COR-L47 (cell line): ENCODE measurements at places on chromosomes 12 and 14.
A peak's percentile ranks its signal among the peaks of the same experiment; 100 is the strongest.

- DNase-seq, result no peak
Measured at GRCh38 chr14:73817020-73817655, 34.5 kb upstream of the PTGR2 start.

DNA sequence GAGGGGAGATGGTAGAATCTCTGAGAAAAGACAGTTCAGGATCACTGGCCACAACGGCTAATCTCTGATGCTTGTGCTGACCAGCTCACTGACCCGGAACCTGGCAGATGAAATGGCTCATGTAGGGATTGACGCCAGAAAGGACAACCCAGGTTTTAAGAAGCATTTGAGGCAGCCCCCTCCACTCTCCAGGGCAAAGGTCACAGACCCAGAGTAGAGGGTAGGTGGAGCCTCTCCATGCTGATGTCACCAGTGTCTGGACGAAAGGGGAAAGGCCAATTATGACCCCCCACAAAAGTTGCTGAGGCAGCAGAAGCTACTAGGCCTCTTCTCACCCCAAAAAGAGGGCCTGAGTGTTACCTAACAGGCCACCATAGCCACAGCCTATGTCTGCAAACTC, 1.2 kb downstream of the METTL1 start:
- no peak for DNase-seq

- no peak for DNase-seq
Measured at GRCh38 chr12:92721130-92721529, 18.3 kb downstream of the PLEKHG7 start.

DNA sequence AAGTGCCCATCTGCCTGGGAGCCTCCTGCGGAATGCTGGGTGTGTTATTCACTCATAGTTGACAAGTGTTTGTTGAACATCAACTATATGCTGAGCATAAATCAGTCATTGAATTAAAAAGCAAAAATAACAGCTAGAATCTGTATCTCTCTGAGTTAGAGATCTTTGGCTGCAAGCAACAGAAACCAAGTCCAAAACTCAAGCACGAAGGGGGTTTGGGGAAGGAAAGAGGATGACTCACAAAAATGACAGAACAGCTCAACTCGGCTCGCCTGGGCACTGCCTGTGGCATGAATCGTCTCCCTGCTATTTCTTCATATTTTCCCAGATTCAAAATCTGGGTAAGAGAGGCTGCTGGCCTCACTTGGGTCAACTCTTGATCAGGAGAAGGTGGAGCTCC, 72.6 kb upstream of the NCOR2 start:
- DNase-seq, result no peak

DNA sequence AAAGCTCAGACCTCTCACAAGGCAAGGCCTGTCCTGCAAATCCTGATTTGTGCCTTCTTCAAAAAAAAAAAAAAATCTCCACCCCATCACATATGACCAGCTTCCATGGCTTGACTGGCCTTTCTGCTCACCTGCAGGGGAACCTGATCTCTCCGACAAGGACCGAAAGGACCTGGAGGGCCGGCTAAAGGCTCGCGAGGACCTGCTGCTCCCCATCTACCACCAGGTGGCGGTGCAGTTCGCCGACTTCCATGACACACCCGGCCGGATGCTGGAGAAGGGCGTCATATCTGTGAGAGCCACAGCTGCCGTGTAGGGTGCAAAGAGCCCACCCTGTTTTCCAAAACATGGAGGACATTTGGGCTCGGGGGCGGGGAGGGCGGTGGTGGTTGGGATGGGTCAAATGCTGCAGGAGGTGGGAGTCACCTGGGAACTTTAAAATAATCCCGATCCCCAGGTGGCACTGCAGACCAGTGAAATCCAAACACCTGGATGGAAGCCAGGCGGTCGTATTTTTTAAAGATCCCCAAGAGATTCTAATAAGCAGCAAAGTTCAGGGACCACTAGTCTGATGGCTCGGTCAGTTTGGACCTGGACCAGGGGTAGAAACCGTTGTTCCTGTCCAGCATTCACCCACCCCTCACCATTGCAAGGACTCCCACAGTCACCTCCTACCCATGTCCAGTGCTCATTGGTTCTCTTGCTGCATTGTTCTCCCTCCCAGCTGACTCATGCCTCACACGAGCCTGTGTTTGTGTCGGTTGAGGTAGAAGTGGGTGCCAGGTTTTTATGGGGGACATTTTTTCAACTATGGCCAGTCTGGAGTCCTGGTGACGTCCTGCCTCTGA, 44.8 kb downstream of the FOXN4 start:
- DNase-seq, result peak; percentile 78

DNA sequence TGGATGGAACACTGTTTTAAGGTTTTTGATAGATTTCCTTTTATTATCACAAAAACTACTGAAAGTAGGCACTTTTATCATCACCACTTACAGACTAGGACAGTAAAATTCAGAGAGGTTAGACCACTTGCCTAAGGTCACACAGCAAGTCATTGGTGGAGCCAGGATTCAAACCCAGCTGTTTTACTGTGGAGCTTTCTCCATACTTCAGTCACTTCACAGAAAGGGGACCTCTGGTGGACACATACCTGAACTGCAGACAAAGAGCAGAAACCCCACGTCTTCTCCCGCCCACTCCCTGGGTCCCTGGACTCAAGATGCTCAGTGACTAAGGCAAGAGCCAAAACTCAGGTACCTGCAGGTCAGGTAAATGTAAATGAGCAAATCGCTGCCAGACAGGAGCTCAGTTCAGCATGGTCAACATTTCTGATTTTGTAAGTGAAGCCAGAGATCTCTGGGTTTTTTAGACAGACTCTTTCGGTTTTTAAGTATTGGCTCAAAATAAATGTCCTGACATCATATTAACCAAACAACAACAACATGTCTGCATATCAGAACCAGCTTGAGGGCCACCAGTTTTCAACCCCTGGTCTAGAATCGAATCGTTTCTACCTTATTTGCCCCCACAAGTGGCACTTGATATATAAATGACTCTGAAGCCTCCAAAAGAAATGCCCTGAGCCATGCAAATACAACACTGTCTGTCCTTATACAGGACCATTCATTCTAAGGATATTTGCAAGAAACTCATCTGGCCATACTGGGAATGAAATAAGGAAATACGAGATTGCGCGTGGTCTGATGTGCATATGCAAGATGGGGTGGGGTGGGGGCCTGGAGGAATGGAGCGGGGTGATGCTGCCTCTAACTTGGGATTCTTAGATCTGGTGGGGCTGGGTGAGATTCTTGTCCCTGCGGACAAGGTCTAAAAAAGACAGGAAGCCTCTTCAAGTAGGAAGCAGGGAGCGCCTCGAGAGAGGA, 110.9 kb downstream of the KSR2 start:
- peak; percentile 23 for DNase-seq

DNA sequence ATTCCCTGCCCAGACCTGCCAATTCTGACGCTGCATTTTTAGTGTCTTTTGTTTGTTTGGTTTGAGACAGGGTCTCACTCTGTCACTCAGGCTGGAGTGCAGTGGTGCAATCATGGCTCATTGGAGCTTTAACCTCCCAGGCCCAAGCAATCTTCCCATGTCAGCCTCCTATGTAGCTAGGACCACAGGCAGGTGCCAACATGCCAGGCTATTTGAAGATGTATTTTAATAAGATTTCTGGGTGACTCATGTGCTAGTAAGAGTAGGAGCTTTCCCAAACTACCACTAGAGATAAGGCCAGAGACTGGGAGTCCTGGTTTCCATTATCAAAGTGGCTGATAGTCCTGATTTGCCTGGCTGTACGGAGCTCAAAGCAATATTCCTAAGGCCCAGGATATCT, 693.3 kb downstream of the MED13L start:
- DNase-seq, result no peak

GRCh38 chr12:93456077-93456476, 11.2 kb upstream of the MRPL42 start:
- DNase-seq, result no peak

- no peak for DNase-seq
Measured at GRCh38 chr14:88522393-88522792, 32.4 kb downstream of the PTPN21 start.

GRCh38 chr14:105052110-105052458, 13.1 kb downstream of the GPR132 start:
- DNase-seq, result no peak

GRCh38 chr14:98544174-98544573, 727.8 kb downstream of the BCL11B start:
- DNase-seq, result no peak

GRCh38 chr12:122371475-122372045, 50.9 kb downstream of the CLIP1 start:
- no peak for DNase-seq

- no peak for DNase-seq
Measured at GRCh38 chr12:109741286-109741969, 27.8 kb downstream of the FAM222A start.

GRCh38 chr14:21191261-21191808, 35.5 kb upstream of the OR5AU1 start:
- no peak for DNase-seq

DNA sequence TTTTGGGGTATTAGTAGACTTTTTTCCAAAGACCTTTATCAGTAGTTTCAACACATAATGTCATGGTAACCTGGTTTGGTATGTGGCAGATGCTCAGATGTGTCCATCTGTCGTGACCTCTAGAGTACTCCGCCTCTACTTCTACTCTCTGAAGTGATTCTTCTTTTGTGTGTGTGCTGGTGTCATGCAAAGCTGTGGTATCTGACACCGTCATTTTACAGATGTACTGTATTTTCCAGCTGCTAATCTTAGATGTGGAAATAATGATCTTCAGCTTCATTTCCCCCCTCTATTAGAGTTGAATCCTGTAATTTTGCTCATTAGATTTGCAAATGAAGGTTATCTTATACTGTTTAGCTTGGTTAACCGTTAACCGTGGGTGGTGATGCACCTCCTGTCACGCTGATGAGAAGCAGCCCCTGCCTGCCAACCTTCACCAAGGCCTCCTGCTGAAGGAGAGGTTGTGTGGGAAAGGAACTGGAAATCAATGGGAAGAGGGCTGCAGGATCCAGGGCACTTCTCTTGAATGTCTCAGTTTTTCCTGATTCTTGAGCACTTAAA, 222.4 kb upstream of the AMIGO2 start:
- DNase-seq, result no peak

GRCh38 chr12:78062786-78063185, 232.1 kb downstream of the NAV3 start:
- no peak for DNase-seq

GRCh38 chr14:99706107-99706900, 22.2 kb downstream of the CYP46A1 start:
- no peak for DNase-seq

- DNase-seq, result no peak
Measured at GRCh38 chr14:75697918-75698317, 36.9 kb downstream of the TTLL5 start.

DNA sequence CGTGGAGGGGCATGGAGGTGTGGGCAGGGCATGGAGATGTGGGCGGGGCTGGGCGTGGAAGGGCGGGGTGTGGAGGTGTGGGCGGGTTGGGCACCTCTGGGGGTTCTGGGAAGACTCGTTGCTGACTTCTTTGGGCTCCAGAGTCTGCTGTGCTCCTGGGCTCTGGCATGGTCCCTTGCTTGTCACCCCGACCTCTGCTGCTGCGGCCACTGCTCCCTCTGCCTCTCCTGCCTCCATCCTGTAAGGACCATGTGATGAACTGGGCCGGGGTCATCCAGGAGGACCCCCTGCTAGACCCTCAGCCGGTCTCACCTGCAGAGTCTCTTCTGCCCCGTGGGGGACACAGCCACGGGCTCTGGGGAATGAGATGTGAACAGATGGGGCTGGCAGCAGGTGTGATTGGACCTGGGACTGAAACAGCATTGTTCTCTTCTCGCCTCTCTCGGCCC, 15.3 kb downstream of the NOC4L start:
- no peak for DNase-seq

DNA sequence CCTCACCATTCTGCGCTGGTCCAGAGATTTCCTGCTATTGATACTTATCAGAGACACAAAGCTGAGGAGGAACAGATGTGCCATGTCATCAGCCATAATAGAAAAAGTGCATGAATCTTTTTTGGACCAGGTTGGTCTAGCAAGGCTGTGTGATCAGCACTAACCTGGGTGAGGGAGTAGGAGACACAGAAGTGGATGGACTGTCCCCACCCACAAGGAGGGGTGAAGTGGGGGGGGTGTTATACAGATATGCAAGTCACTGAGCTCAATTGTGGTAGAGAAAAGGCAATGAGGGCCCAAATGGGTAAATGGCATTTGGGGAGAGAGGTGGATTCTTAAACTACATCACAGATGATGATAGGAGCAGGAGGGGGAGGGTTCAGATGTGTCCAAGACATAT, 123.0 kb downstream of the SAMD4A start:
- DNase-seq, result no peak

- DNase-seq, result no peak
Measured at GRCh38 chr12:32874975-32875374, 21.6 kb downstream of the PKP2 start.

- DNase-seq, result peak; percentile 74
Measured at GRCh38 chr12:117111821-117112595, 12.8 kb upstream of the TESC start.

DNA sequence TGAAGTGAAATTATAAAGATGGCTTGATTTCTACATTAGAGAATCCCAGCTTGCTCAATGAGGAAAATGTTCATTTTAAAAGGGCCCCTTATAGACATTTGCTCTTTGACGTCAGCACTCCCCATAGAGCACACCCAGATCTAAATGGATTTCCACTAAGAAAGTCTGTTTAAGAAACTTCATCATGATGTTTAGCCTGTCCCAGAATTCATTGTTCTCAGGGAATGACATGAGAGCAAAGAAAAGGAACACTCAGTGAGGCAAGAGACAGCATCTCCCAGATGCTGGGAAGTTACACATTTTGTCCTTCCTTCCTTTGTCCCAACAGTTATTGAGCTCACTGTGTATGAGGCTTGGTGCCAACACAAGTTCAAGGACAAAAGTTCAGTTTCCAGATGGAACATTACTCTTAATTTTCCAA, 4.9 kb downstream of the PHLDA1 start:
- no peak for DNase-seq

DNA sequence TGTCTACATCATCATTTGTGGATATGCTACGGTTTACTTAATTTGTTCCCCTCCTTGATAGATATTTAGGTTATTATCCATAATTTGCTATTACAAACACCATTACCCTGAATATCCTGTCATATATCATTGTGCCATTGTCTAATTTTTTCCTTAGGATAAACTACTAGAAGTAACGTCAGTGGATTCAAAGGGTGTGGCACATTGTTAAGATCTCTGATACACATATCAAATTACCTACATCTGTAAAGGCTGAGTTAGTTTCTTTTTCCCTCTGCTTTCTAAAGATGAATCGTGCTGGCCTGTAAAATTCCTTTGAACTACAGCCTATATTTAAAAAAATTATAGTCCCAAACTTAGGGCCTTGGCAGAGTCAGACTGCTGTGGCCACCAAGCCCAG, 53.9 kb upstream of the STRN3 start:
- DNase-seq, result no peak

DNA sequence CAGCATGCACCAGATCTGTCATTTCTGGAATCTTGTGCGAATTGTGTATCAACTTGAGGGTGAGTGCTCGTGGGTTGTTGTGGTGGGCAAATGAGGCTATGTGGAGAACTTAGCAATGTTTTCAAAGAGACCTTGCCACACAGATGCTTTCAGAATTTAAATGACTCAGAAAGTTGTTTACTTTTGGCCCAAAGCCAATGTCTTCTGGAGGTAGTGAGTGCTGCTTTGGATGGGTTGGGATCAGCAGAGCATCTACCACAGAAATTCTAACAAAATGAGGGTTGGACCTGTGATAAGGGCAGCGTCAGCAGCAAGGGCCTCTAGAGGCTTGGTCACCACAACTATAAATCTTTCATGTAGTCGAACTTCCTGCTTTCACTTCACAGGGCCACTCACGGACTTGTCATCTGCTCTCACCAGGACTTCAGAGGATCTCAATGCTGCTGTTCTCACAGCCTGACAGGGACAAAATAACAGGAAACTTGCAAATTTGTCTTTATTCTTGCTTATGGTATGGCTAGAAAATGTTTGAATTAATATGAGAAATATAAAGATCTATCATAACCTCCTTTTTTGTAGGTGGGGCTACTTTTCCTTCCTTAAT, 111.4 kb downstream of the DACT1 start:
- no peak for DNase-seq
